ENCODE measurements at places on chromosomes 6 and 20. TPM values are rescaled to one million over a fixed set of nuclear protein-coding genes. Genes with fewer than 3 reads are reported as not detected.

Gene NTSR1
- total RNA-seq = not detected

Gene CEP57L1
- 26.9 TPM for total RNA-seq

Gene GRM1
- 0.26 TPM for total RNA-seq

Gene PSORS1C2
- not detected for total RNA-seq

Gene GPR6
- total RNA-seq = not detected

Gene PPP1R14C
- total RNA-seq = 13.9 TPM

Gene SLC26A8
- not detected for total RNA-seq

Gene CLDN20
- total RNA-seq = not detected

Gene IMPG1
- not detected for total RNA-seq

Gene MYLIP
- total RNA-seq = 7.3 TPM

Gene RING1
- 23.9 TPM for total RNA-seq

Gene APCDD1L
- total RNA-seq = 4.5 TPM

Gene TGM6
- not detected for total RNA-seq

Gene SLC2A10
- 38.8 TPM for total RNA-seq

Gene HTR1B
- 0.22 TPM for total RNA-seq

Data from articular chondrocyte of knee joint (primary cell).